ENCODE measurements at places on chromosomes 11 and 22.
A peak's percentile ranks its signal among the peaks of the same experiment; 100 is the strongest.

GRCh38 chr11:117851852-117852251, 24.6 kb downstream of the FXYD6 start:
- H3K27me3 ChIP-seq = no peaks in the 10 kb centered on the region
- H3K4me1 ChIP-seq = peaks cover 7% of the 10 kb centered on the region
- H3K27ac ChIP-seq = no peak overlapping the region
- DNase-seq = no peak

GRCh38 chr11:34549271-34549670, 35.7 kb upstream of the ELF5 start:
- no peaks in the 10 kb centered on the region for H3K36me3 ChIP-seq
- no peak for DNase-seq
- H3K27me3 ChIP-seq = peaks cover 22% of the 10 kb centered on the region
- no peak overlapping the region for H3K27ac ChIP-seq
- no peaks in the 10 kb centered on the region for H3K4me1 ChIP-seq

DNA sequence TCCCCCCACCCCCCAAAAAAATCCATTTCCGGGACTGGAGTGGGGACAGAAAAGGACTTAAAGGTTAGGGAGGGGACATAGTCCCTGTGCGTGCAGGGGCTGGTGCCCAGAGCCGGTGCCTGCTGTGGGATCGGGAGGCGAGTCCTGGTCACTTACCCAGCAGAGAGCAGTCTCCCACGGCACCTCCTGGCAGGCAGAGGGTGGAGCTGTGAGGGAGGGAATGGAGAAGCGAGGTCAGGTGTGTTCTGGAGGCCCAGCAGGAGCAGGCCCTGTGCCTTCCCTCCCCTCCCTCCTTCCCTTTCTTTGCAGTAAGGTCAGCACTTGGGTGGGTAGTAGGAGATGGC, 28.4 kb downstream of the SHANK3 start:
- H3K4me1 ChIP-seq = peaks cover 13% of the 10 kb centered on the region
- no peak overlapping the region for H3K27ac ChIP-seq
- H3K27me3 ChIP-seq = no peaks in the 10 kb centered on the region
- H3K4me3 ChIP-seq = no peak overlapping the region
- no peak for DNase-seq
- H3K36me3 ChIP-seq = no peaks in the 10 kb centered on the region

GRCh38 chr11:37503411-37504059, 905.5 kb upstream of the RAG2 start:
- H3K27ac ChIP-seq = no peak overlapping the region
- no peak overlapping the region for H3K4me3 ChIP-seq
- no peak for DNase-seq
- H3K36me3 ChIP-seq = no peaks in the 10 kb centered on the region
- H3K4me1 ChIP-seq = peaks cover 3% of the 10 kb centered on the region

DNA sequence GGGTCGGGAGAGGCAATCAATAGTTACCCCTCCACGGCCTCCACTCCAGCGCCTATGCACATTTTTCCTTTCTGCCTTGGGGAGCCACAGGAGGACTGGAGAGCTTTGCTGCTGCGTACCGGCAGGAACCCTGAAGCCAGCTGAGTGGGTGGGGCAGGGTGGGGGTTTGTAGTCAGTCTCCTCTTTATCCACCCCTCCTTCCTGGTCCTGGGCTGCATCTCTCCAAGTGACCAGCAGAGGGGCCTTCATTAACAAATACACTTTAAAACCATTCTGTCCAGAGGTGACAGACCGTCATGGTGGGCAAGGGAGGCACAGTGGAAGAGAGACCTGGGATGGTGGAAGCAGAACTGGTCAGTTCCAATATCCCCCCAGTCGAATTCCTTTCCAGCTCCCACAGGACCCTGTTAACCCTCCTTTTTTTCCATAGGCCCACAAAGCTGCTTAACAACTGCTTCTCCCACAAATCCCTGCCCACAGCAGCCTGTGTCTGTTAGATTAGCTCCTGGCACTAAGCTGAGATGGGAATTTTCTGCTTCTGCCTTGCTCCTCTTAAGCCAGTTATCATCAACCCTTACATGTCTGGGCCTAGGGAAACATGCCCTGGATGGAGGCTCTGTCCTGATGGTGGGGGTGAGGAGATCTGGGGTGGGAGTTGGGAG, 3.9 kb upstream of the ABCG4 start:
- no peak for DNase-seq
- peaks cover 42% of the 10 kb centered on the region for H3K27me3 ChIP-seq
- no peak overlapping the region for H3K27ac ChIP-seq
- peaks cover 11% of the 10 kb centered on the region for H3K4me1 ChIP-seq
- no peaks in the 10 kb centered on the region for H3K36me3 ChIP-seq
- no peak overlapping the region for H3K4me3 ChIP-seq

DNA sequence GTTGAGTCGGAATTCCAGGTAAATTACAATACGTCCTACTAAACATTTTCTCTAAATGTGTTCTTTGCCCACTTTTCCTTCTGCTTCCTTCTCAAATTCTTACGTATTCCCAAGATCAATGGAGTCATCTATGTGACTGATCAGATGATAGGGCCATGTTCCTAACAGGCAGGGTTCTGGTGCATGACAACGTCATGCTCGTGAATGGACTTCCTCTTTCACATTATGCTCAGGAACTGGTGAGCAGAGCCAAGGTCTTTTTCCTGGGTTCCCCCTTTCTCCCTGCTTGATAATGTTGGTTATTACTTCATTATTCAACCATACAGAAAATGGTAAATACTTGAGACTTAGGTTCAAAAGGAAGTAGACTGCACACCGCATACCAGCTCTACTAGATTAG, 789.4 kb downstream of the OPCML start:
- DNase-seq = no peak
- no peaks in the 10 kb centered on the region for H3K27me3 ChIP-seq
- no peak overlapping the region for H3K4me3 ChIP-seq
- no peaks in the 10 kb centered on the region for H3K36me3 ChIP-seq

DNA sequence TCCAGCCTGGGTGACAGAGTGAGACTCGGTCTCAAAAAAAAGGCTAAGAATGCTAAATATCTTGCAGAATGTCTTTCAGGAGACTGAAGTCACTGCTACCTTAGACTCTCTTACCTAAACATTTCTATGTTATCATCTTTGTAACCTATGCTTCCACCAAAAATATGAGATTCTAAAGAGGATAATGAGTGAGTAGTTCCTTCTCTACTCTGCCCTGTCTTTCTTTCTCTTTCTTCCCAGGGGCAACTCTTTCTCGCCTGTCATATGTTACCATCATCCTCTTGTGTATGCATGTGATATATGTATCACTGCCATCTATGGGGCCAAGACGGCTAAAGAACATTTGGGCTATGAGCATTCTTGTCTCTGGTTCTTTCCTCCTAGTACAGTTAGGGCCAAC, 9.0 kb upstream of the RASSF10 start:
- no peak overlapping the region for H3K27ac ChIP-seq
- no peaks in the 10 kb centered on the region for H3K36me3 ChIP-seq
- no peaks in the 10 kb centered on the region for H3K4me1 ChIP-seq
- peaks cover 63% of the 10 kb centered on the region for H3K27me3 ChIP-seq
- DNase-seq = no peak
- H3K4me3 ChIP-seq = no peak overlapping the region

DNA sequence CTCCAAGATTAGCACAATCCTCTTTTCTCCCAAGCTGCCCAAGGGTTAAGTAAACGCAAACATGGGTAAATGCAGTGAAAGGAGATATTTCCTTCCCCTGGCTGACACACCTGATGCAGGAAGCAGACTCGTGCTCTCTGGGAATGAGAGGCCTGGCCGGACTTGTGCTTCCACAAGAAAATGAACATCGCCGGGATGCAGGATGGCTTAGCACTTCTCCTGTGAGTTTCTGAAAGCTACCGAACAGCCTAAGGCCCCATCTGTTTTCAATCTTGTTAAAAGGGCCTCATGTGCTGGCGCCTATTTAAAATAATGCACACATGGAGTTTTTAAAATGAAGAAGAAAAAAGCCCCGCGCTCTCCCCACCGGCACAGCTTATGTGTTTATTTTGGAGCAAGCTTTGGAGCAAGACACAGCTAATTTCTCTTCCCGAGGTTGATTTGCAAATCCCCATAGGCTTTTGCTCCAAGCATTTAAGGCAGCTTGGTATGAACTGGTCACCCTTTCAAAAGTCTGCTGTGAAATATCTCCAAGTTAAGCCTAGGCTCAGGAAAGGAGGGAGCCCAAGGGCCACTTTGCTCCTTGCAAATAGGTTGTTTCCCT, 100.9 kb downstream of the SYN3 start:
- H3K27ac ChIP-seq = no peak overlapping the region
- no peaks in the 10 kb centered on the region for H3K27me3 ChIP-seq
- no peak overlapping the region for H3K4me3 ChIP-seq
- DNase-seq = no peak
- H3K36me3 ChIP-seq = no peaks in the 10 kb centered on the region
- H3K4me1 ChIP-seq = no peaks in the 10 kb centered on the region

DNA sequence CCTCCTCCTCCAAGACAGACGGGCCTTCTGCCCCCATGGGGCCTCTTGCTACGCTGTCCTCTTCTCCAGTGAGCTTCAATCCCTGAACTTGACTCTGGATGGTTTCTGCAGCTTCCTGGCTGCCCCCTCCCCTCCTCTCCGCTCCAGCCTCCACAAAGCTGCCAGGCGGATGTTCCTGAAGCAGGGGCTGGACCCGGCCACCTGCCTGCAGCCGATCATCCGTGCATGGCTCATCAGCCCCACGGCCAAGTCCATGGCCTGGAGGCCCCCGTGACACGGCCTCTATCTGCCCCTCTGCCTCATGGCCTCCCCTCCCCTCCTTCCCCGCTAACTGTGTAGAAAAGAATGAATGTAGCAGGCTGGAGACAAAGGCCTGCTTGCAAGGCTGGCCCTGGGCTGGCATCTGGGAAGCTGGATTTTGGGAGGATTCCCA, 6.8 kb upstream of the SUN2 start:
- no peak overlapping the region for H3K4me3 ChIP-seq
- peaks cover 20% of the 10 kb centered on the region for H3K4me1 ChIP-seq
- no peaks in the 10 kb centered on the region for H3K27me3 ChIP-seq
- H3K27ac ChIP-seq = no peak overlapping the region

- H3K4me1 ChIP-seq = no peaks in the 10 kb centered on the region
- H3K36me3 ChIP-seq = no peaks in the 10 kb centered on the region
- H3K27ac ChIP-seq = no peak overlapping the region
- no peak overlapping the region for H3K4me3 ChIP-seq
Measured at GRCh38 chr22:47796128-47796908, 1033.9 kb downstream of the TBC1D22A start.

- DNase-seq = peak; percentile 67
- peaks cover 52% of the 10 kb centered on the region for H3K27me3 ChIP-seq
- no peaks in the 10 kb centered on the region for H3K36me3 ChIP-seq
- no peak overlapping the region for H3K27ac ChIP-seq
- H3K4me1 ChIP-seq = peaks cover 8% of the 10 kb centered on the region
- peak overlapping the region; percentile 55 for H3K4me3 ChIP-seq
Measured at GRCh38 chr22:50260801-50261614, 475 bp downstream of the MAPK12 start.

DNA sequence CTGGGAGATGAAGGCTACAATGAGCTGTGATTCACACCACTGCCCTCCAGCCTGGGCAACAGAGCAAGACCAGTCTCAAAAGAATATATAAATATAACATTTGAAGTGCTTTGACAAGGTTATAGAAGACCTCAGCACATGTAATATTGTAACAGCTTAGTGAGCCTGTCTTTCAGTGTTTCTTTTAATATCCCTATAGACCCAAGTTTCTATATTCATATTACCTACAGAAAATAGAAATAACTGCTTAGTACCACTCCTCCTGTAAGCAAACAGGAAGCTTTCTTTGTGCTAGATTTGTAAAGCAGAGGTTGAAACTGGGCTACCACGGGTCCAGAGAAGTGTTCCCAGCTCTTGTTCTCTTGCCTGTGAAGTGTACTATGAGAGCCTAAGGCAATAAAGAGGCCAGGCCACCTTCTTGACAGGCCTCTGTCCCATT, 68.2 kb downstream of the PPP2R1B start:
- no peak overlapping the region for H3K4me3 ChIP-seq
- H3K36me3 ChIP-seq = peaks cover 26% of the 10 kb centered on the region
- peaks cover 11% of the 10 kb centered on the region for H3K4me1 ChIP-seq
- no peak overlapping the region for H3K27ac ChIP-seq
- no peaks in the 10 kb centered on the region for H3K27me3 ChIP-seq

- H3K36me3 ChIP-seq = no peaks in the 10 kb centered on the region
- H3K27me3 ChIP-seq = peaks cover 8% of the 10 kb centered on the region
- H3K4me1 ChIP-seq = no peaks in the 10 kb centered on the region
- H3K4me3 ChIP-seq = no peak overlapping the region
- H3K27ac ChIP-seq = no peak overlapping the region
- DNase-seq = no peak
Measured at GRCh38 chr22:31136155-31136554, 4.2 kb downstream of the PLA2G3 start.

GRCh38 chr11:126149759-126150625, 61.5 kb downstream of the RPUSD4 start:
- no peak for DNase-seq
- H3K27me3 ChIP-seq = peaks cover 14% of the 10 kb centered on the region
- no peaks in the 10 kb centered on the region for H3K36me3 ChIP-seq
- no peak overlapping the region for H3K27ac ChIP-seq
- H3K4me3 ChIP-seq = no peak overlapping the region
- H3K4me1 ChIP-seq = no peaks in the 10 kb centered on the region

GRCh38 chr11:99316776-99317520, 296.2 kb downstream of the CNTN5 start:
- H3K4me3 ChIP-seq = no peak overlapping the region
- H3K27ac ChIP-seq = no peak overlapping the region
- H3K4me1 ChIP-seq = no peaks in the 10 kb centered on the region
- H3K27me3 ChIP-seq = no peaks in the 10 kb centered on the region

GRCh38 chr11:86519064-86519911, 144.6 kb downstream of the CCDC81 start:
- H3K27me3 ChIP-seq = no peaks in the 10 kb centered on the region
- H3K4me3 ChIP-seq = no peak overlapping the region
- no peak for DNase-seq
- H3K36me3 ChIP-seq = no peaks in the 10 kb centered on the region
- peaks cover 6% of the 10 kb centered on the region for H3K4me1 ChIP-seq
- H3K27ac ChIP-seq = no peak overlapping the region

DNA sequence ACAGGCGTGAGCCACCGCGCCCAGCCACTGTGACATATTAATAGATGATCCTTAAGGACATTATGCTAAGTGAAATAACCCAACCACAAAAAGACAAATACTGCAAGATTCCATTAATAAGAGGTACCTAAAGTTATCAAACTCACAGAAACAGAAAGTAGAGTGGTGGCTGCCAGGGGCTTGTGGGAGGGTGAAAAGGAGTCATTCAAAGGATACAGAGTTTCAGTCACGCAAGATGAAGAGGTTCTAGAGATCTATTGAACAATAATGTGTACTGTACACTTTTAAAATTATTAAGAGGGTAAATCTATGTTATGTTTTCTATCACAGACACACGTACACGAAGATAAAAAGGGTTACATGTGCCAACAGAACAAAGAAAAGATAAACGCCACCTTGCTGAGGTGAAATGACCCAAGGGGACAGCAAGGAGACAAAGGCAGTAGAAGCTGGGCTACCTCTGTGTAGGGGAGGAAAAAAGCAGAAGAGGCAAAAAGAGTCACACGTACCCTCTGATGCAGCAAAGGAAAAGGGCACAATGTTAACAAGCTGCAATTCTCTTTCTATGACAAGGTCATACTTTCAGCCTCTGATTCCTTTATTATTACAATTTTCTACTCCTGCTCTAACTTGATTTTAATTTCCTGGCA, 65.3 kb downstream of the AMBRA1 start:
- peak overlapping the region; percentile 81 for H3K27ac ChIP-seq
- H3K4me1 ChIP-seq = peaks cover 43% of the 10 kb centered on the region
- peak overlapping the region; percentile 3 for H3K4me3 ChIP-seq
- no peak for DNase-seq
- peaks cover 13% of the 10 kb centered on the region for H3K36me3 ChIP-seq
- no peaks in the 10 kb centered on the region for H3K27me3 ChIP-seq

- H3K27ac ChIP-seq = no peak overlapping the region
- H3K4me3 ChIP-seq = no peak overlapping the region
- H3K27me3 ChIP-seq = no peaks in the 10 kb centered on the region
- no peak for DNase-seq
Measured at GRCh38 chr22:49116486-49117120, 711.1 kb downstream of the BRD1 start.
